Epithelial cell of esophagus (primary cell): ENCODE measurements at places on chromosomes 2 and 18.

GRCh38 chr18:49846361-49846662 lies 33.0 kb upstream of the ACAA2 start:
- no peak for DNase-seq

GRCh38 chr2:26812731-26813130 lies 26.9 kb downstream of the CENPA start:
- DNase-seq: no peak

GRCh38 chr2:181389524-181389923 lies 67.7 kb upstream of the ITGA4 start:
- DNase-seq: no peak

DNA sequence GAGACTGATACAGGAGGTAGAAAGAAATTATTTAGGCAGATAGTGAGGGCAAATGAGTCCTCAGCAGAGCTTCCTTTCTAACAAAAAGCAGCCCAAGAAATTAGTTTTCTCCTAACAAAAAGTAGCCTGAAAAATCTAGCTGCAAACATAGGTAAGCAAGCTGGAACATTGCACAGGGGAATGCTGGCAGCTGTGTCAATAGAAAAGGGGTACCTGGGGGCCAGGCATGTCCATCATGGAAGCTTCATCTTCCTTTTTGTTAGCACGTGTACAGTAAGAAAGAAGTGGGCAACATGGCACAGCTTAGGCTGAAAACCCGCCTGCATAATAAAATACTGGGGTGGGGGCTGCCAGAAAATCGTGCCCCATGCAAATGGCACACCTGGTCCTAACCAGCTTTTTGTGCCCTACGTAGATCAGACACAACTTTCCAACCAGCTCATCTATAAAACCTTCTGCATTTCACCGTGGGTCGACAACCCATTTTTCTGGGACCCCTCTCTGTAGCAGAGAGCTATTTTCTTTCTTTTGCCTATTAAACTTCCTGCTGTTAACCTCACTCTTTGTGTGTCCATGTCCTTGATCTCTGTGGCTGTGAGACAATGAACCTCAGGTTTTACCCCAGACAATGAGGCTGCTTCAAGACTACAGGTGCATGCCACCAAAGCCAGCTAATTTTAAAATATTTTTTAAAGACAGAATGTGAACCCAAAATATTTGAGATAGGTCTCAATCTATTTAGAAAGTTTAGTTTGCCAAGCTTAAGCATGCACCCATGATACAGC lies 6.6 kb upstream of the MTHFD2 start:
- no peak for DNase-seq

DNA sequence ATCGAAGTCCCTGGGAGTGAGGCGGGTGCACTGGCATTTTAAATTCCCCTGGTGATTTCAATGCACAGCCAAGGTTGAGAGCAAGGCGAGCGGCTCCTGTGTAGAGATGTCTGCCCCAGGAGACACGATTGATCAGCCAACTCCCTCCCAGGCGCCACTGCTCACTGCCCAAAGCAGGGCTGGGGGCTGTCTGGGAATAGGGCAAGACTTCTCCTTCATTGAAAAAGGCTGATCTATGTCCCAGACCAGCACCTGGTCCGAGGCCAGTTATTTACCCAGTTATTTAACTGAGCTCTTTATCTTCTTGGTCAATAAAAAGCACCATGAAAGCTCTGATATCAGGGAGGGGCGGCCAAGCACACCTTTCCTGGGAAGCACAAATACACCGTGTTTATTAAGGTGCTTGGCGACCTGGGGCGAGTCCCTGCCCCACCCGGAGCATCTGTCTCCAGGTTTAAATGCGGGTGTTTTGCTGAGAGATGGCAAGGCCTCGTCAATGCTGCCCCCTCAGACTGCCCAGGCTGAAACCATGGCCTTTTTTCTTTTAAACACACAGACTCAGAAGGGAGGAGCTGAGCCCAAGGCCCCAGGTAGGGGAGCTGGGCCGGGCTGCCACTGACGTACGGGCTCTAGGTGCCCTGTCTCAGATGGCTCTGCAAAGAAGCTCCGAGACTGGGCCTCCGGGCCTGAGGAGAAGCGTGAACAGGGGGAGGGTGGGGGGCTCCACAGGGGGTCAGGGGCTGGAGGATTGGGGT lies 73.9 kb upstream of the HPCAL1 start:
- no peak for DNase-seq

- peak; percentile 93 for DNase-seq
Measured at GRCh38 chr18:48330016-48330991, 78.9 kb downstream of the ZBTB7C start.

- peak; percentile 45 for DNase-seq
Measured at GRCh38 chr2:219737270-219737691, 109.9 kb downstream of the SLC4A3 start.

- no peak for DNase-seq
Measured at GRCh38 chr18:9866627-9867026, 19.1 kb upstream of the TXNDC2 start.

GRCh38 chr2:182101263-182101662 lies 115.6 kb downstream of the PPP1R1C start:
- peak; percentile 32 for DNase-seq

DNA sequence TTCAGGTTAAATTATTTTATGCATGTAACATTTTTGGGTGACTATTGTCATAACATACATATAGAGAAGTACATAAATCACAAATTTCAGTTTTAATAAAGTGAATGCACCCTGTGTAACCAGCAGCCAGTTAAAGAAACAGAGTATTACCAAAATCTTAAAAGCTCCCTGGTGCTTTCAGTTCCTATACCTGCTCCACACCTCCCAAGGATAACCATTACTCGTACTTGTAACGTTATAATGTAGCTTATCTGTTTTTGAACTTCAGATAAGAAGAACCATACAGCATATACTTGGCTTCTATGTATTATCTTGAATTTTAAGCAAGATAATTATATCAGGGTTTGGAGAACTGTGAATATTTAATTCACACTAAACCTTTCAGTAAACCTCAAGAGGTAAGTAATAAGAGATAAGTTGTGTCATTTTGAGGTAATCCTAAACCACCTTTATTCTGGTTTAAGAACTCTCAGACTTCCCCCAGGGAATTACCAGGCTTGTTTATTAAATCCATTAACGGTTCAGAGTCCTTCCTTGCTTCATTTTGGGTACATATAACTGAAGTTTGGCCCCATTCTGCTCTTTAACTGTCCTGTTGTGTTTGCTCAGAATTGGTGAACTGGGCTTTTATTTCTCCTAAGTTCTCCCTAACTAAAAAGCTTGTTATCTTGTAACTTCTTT lies 58.6 kb downstream of the LCLAT1 start:
- no peak for DNase-seq

- DNase-seq: peak; percentile 68
Measured at GRCh38 chr18:44716697-44717163, 36.0 kb downstream of the SETBP1 start.

- DNase-seq: peak; percentile 45
Measured at GRCh38 chr18:50286391-50287027, 983 bp downstream of the CXXC1 start.

DNA sequence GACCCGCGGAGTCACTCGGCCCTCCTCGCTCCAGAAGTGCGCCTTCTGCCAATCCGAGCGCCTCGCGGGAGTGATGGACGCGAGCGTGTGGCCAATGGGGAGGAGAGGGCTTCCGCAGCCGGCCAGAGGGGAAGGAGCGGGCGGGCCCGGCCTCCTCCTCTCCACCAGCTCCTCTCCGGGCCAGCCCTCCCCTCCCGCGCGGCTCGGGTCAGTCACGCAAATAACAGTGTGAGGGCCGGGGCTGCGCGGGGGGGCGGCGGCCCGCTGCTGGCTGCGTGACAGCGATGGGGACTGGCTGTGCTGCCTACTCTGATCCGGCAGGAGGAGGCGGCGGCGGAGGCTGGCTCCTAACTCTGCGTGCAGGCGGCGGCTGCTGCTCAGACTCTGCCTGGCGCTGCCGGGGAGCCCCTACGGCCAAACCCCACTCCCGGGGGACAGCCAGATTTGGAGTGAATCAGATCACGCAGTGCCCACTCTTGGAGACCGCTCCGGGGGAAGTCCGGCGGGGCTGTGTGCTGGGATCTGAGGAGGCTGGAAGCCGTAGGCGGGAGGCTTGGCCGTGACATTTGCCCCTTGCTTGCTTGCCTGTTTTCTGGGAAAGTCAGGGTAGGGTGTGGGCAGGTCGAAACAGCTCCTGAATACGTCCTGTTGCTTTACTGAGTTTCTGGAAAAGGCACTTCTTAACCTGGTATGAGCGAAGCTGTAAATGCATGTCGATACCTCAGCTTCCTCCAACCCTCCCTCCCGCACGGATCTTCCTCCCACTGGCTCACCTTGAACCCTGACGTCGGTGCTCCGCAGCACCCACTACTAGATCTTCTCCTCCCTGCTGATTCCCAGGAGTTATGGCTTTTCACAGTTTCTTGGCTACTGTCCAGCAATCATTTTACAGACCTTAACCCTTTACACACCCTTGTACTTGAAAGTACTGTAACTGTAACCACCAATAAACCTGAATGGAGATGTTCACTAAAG lies 97.9 kb upstream of the SERTAD2 start:
- peak; percentile 93 for DNase-seq

GRCh38 chr18:22731398-22731797 lies 201.7 kb upstream of the RBBP8 start:
- DNase-seq: no peak

DNA sequence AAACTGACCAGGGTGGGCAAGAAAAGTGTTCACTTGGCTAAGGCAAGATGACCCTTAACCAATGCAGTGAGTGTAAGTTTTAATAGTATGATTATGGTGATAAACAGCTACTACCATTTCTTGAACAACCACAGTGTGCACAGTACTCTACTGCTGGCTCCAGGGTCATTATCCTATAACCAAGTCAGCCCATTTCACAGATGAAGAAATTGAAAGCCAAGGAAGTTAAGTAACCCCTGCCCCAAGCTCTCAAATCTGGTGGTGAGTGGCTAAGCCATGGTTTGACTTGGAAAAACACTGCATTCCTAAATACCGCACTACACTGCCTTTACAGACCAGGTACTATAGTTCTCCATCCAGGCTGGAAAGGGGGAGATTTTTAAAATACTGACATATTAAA lies 5.7 kb downstream of the ZNF385B start:
- no peak for DNase-seq

DNA sequence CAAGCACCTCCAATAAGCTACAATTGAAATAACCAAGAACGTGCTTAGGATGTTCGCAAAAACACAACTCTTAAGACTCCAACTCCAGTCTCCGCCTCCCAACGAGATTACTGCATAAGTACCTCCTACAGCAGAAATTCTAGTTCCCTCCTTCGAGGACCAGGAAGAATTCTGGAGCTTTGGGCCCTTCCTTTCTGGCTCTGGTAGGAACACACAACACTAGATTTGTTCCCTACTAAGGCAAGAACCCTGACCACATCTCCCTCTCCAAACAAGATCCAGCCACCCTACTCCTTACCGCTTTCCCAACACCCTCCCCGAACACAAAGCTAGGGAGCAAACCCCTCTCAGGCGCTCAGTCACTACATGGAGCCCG lies 721 bp downstream of the ADAM17 start:
- peak; percentile 84 for DNase-seq

DNA sequence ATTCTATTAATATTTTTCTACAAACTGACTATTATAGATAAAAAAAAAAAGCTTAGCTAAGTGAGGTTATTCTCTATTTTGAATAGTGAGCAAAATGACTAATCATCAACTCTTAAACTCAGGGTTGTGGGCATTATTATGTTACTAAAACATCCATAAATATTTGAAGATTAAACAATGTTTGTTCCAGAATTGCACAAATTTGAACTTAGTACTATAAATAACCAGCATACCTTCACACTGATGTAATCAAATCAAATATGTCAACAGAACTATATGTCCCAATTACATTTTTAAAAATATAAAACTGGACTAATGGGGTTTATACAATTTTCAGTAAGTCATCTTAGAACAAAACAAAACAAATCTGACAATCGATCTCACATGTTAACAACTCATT lies 800.9 kb downstream of the LRP1B start:
- DNase-seq: no peak

DNA sequence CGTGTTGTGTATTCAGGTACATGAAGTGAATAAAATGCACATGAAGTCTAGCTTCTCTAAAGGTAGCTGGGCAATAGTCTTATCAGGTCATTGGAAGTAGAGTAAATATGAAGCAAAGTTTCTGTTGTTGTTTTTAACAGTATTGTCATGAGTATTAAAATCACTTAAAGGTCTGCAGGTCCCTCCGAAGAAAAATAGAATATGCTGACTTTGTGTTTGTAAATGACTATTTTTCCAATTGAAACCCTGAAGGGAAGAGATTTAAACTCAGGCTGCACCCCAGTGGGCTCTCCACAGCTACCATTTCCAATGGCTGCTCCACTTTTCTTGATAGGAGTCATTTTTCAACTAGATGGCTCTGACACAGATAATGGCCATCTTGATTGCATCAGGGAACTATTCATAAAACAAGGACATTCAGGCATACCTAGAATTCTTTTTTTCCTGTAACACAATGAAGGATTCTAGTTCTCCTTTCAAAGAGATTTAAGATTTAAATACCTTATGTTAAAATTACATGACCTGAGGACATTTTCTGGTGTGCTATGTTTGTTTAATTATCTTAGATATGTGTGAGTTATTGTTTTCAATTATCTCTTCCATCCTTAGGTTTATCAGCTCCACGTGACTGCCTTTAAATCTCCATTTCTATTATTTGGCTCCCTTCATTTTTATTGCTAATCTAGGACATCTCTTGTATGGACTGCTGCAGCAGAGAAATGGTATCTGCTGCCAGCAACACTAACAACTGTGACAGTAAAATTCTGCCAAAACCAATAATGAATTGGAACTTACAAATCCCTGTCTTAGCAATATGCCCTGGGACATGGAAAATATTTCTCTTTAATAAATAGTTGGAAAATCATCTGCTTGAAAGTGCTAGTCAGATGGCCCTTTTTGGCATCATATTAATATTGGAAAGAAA lies 149.2 kb upstream of the NOSTRIN start:
- DNase-seq: no peak

GRCh38 chr2:4840791-4841190 lies 851.4 kb upstream of the SOX11 start:
- DNase-seq: no peak

- DNase-seq: peak; percentile 9
Measured at GRCh38 chr2:118177884-118178283, 89.6 kb downstream of the INSIG2 start.

DNA sequence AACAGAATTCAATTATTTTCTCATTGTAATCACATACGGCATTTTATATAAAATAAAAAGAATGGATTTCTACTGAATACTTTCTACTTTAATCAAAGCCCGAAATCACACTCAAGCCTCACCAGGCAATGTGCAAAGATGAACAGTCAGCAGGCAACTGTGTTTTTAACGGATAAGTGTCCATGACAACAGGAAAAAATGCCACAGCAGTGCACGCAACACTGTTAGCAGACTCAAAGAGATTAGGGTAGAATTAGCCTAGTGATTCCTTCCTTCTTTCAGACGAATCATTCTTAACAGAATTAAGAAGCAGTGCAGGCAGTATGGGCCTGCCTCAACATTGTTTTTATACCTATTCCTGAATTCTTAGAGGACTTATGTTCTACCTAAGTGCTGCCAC lies 135.6 kb downstream of the CDH2 start:
- DNase-seq: no peak

GRCh38 chr2:135175177-135175576 lies 123.1 kb downstream of the RAB3GAP1 start:
- no peak for DNase-seq

GRCh38 chr2:152428800-152429582 lies 94.0 kb downstream of the FMNL2 start:
- no peak for DNase-seq
